Testis (tissue), 5 donors: ENCODE measurements at places on chromosomes 6 and 20.

- DNase-seq: no peak
These were observed 11.0 kb downstream of the TREML2 start for GRCh38 chr6:41189967-41190366.

DNA sequence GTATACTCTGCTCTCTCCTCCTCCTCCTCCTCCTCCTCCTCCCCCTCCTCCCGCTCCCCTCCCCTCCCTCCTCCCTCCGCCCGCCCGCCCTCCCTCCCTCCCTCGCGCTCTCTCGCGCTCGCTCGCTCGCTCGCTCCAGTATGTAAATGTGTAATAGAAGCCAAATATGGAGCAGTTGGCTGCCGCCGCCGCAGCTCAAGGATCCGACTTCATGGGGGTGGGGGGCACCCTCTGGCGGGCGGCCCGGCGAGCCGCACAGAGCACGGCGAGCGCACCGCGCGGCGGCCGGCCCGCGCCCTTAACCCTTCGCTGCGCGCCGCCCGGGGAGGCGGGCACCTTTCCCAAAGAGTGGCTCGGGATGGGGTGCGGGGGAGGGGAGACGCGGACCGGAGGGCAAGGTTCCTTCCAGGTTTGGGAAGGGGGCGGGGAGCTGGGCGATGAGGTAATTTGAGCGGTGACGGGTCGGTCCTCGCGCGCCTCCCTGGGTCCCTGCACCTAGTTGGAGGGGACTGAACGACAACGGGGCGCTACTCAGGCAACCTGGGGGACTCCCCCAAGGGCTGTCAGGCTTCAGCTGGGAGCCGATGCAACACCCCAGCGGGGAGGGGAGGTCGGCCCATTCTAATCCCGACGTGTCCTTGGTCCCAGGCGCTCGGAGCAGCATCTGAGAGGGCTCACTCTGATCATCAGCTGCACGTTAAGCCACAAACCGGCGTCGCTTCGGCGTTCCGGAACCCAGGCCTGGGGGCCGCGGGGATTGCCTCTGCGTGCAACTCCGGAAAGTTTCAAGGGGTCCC, 409 bp upstream of the ATXN1 start:
- DNase-seq: peak; percentile 93

DNA sequence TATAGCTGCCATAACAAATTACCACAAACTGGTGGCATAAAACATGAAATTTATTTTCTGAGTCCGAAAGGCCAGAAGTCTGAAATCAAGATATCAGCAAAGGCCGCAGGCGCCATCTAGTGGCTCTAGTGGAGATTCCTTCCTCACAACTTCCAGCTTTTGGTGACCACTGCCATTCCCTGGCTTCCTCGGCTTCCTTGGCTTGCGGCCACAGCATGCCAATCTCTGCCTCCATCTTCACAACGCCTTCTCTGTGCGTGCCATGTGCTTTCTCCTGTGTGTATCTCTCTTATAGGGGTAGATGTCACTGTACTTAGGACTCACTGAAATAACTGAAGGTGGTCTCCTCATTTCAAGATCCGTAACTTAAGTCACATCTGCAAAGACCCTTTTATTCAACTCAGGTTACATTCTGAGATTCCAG, 5.4 kb upstream of the PLAGL1 start:
- DNase-seq: peak; percentile 87

GRCh38 chr6:51049288-51049982, 230.8 kb downstream of the TFAP2B start:
- DNase-seq: no peak

- DNase-seq: peak; percentile 61
These were observed 125.3 kb downstream of the ATXN1 start for GRCh38 chr6:16635810-16636602.

DNA sequence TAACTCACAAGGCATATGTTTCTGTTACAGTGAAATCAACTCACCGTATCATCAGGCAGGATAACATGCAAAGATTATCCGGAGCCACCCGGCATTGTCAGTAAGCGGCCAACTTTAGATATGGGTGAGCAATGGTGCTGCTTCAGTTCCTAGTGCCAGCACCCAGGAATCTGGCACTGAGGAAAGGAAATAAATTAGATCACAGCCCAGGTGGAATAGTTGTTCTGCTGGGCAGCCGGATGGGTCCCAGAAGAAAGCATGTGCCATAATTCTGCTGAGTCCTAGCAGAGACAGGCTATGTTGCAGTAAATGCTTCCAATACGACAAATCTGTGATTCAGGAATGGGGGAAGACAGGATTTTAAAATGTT, 183.6 kb upstream of the SPTLC3 start:
- DNase-seq: no peak

GRCh38 chr6:82571455-82571854, 207.8 kb downstream of the TPBG start:
- DNase-seq: no peak

- no peak for DNase-seq
These were observed 50.9 kb upstream of the CHRNA4 start for GRCh38 chr20:63411898-63412631.

- DNase-seq: peak; percentile 89
These were observed 99.0 kb downstream of the GMPR start for GRCh38 chr6:16337295-16337975.

- DNase-seq: peak; percentile 92
These were observed 17.4 kb upstream of the TBC1D22B start for GRCh38 chr6:37239950-37240713.

GRCh38 chr6:168724669-168725570, 283.9 kb downstream of the SMOC2 start:
- no peak for DNase-seq

GRCh38 chr20:5899444-5899843, 50.9 kb downstream of the TRMT6 start:
- DNase-seq: no peak

DNA sequence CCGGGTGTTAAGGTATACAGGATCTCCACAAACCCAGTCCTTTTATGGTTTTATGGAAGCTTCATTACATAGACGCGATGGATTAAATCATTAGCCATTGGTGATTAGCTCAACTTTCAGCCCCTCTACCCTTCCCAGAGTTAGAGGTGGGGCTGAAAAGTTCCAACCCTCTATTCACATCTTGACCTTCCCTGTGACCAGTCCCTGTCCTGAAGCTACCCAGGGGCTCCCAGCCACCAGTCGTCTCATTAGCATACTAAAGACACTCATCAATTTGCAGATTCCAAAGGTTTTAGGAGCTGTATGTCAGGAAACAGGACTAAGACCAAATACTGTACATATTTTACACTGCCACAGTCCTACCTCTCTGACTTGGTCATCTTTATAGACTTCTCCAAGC, 21.0 kb downstream of the KHDC1L start:
- no peak for DNase-seq

DNA sequence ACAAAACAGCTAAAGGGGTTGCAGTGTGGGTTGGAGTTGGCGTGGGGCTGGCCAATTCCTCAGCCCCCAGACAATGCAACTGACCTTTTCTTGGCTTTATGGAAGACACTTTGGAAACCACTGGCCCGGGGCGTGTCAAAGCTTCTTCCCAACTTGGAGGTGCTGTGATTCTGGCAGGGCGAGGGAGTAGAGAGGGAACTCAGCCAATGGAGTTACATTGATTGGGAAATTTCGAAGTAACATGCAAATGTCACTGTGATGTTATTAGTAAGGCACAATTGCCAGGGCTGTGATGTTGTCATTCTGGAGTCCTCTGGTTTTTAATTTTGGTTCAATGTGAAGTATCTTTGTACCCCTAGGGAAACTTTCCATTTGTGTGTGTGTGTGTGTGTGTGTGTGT, 41.5 kb upstream of the EPB41L1 start:
- no peak for DNase-seq

DNA sequence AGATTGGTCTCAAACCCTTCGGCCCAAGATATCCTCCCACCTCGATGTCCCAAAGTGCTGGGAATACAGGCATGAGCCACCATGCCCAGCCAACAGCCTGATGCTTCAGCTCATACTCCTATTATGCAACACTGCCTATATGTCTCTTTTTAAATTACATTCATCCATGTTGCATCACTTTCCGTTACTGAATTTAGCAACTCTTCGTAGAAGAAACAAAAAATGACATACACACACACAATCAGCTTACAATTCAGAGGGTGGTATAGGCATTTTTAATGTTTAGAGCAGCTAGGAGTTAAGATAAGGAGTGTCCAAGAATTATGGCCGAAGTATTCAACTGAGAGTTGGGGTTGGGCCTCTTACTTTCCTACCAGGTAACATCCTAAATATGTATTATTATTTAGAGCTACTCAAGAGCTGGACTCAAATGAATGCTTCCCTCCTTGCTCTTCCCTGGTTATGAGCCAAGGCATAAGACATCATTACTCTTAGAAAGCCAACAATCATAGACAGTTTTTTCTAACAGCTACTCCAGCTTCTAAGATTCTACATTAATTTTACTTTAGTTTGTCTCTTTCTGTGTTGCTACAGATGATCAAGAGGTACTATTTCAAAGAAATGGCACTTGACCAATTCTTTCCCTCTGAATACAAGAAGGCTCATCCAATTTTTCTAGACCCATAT, 62.0 kb upstream of the BMP5 start:
- DNase-seq: no peak

DNA sequence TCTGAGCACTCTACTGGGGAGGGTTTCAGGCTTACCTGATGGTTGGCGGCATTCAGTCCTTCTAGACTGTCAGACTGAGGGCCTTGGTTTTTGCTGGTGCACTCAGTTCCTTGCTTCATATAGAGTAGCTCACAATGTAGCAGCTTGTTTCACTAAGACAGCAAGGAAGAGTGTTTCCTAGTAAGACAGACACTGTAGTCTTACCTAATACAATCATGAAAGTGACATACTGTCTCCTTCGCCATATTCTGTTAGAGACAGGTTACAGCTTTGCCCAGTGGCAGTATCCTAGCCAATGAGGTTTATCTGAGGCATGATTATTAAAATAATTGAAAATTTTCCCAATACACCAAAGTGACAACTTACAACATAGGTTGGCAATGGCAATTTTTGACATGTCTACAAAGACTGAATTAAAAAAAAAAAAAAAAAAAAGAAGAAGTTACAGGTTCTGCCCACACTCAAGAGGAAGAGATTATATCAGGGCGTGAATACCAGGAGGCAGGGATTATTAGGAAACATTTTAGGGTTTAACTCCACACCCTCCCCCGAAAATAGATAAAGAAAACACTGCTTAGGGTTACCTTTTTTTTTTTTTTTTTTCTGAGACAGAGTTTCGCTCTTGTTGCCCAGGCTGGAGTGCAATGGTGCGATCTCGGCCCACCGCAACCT, 66.8 kb downstream of the SCAND1 start:
- DNase-seq: no peak

GRCh38 chr6:158575550-158575949, 15.7 kb downstream of the TMEM181 start:
- no peak for DNase-seq

- DNase-seq: no peak
These were observed 28.5 kb downstream of the CDC5L start for GRCh38 chr6:44415873-44416502.

GRCh38 chr20:9996944-9997343, 37.8 kb upstream of the ANKEF1 start:
- no peak for DNase-seq

DNA sequence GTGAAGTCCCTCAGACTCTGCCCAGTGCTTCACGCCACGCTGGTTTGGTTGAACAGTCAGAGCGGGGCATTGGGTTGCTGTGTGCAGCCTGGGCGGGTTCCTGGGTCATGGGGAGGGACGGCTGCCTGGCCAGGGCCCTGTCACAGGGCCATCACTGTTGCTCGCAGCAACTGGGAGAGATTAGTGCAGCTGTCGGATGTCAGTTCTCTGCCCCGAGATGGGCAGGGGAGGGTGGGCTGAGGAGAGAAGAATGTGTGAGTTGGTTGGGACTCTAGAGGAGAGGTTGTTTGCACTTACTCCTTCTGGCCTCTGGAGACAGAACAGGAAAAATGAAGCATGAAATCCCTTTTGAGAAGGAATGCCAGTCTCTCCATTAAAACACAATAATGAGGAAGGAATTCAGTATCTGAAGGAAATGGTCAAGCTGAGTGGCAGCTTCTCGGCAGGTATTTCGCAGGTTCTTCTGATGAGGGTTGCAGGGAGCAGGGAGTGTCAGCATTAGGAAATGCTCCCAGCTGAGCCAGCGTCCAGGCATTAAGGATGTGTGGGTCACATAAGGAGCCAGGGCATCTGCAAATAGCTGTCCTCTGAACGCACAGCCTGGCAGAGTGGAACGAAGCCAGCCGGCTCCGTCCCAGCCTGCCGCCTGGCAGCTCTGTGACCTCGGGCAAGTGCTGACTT, 95.9 kb downstream of the SSR1 start:
- no peak for DNase-seq

DNA sequence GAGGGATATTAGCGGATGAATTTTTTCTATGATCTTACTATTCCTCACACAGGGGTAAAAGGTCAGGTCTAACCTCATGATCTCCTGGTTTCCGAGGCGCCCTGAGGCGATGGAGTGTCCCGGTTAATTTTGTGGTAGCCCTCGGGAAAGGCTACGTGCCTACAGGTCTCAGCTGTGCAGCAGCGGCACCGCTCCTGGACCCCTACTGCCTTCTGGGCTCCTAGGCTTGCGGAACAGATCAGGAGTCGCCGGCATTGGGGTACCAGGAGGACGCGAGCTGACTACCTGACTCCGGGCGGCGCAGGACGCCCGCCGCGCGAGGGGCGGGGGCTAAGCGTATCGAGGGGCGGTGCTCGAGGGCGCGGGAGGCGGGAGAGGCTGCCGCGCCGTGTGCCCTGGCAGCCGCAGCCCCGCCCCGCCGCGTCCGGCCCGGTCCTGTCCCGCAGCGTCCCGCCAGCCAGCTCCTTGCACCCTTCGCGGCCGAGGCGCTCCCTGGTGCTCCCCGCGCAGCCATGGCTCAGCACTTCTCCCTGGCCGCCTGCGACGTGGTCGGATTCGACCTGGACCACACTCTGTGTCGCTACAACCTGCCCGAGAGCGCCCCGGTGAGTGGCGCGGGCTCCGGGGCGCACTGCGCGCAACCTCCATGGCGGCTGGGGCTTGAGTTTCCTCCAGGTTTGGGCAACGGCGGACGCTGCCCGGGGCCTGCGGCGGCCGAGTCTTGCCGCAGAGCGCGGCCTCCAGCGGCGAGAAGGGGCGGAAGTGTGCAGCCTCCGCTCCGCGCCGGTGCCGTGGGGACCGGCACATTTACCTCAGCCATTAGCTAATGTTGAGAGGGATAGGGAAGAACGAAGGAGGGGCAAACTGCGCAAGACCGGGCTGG, at the start of gene NT5DC1:
Gene NT5DC1 (plus strand): TSS at position 435 of the 883 bp plus-strand sequence. CDS start 78 bp downstream, at position 513.
- DNase-seq: peak; percentile 89

- no peak for DNase-seq
These were observed 82.2 kb upstream of the MAN1A1 start for GRCh38 chr6:119431799-119432198.

DNA sequence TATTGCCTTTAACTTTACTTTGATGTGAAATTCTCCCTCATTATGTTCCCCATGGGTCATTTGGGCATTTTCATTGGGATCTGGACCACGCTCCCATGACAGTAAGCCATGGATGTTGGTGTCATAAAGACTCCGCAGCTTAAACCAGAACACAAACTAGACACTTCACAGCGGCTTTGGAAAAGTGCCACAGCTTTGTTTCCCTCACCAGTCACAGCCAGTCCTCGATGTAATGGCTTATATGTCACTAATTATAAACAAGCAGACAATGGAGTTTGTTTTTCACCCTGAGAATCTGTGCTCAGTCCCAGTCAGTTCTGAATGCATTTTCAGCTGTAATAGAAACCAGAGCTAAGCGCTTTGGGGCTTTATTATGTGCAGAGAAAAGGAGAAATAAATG, 23.2 kb upstream of the DAAM2 start:
- DNase-seq: no peak

- no peak for DNase-seq
These were observed 145.6 kb upstream of the ESR1 start for GRCh38 chr6:151661928-151662327.

GRCh38 chr20:58634521-58635278, 16.4 kb upstream of the STX16 start:
- no peak for DNase-seq

- DNase-seq: no peak
These were observed 296.5 kb upstream of the RUNX2 start for GRCh38 chr6:45031601-45032000.

GRCh38 chr6:293193-294174, 1.2 kb downstream of the DUSP22 start:
- peak; percentile 58 for DNase-seq
